Airway epithelial cell (primary cell): ENCODE measurements at places on chromosomes 4 and X. TPM values are rescaled to one million over a fixed set of nuclear protein-coding genes. Genes with fewer than 3 reads are reported as not detected.

ESX1 gene
- total RNA-seq = 0.33 TPM in 1 of 2 replicates, not detected in the other

SORBS2 gene
- total RNA-seq = 6.3 and 17.7 TPM in 2 replicates

ZMAT1 gene
- total RNA-seq = 0.28 TPM in 1 of 2 replicates, not detected in the other

ZNF518B gene
- total RNA-seq = 11.8 and 18.3 TPM in 2 replicates

SUPT20HL2 gene
- not detected in 2 replicates for total RNA-seq

CXCL11 gene
- total RNA-seq = 0.07 TPM in 1 of 2 replicates, not detected in the other

TXK gene
- not detected in 2 replicates for total RNA-seq

SLITRK4 gene
- total RNA-seq = 0.05 and 0.07 TPM in 2 replicates

IQSEC2 gene
- total RNA-seq = 4.2 and 10.3 TPM in 2 replicates

VSIG1 gene
- total RNA-seq = 0.85 and 1.4 TPM in 2 replicates

XAGE1A gene
- total RNA-seq = not detected in 2 replicates

GLRA3 gene
- total RNA-seq = not detected in 2 replicates

PLK4 gene
- 9.7 and 13.1 TPM in 2 replicates for total RNA-seq

MAN2B2 gene
- total RNA-seq = 10.0 and 17.7 TPM in 2 replicates

SPANXN3 gene
- total RNA-seq = not detected in 2 replicates

GYG2 gene
- 0.05 and 0.07 TPM in 2 replicates for total RNA-seq

ARX gene
- not detected in 2 replicates for total RNA-seq

MND1 gene
- 6.3 and 7.7 TPM in 2 replicates for total RNA-seq

NXF3 gene
- not detected in 2 replicates for total RNA-seq

PAGE5 gene
- total RNA-seq = not detected in 2 replicates

AFF2 gene
- total RNA-seq = 0.07 and 0.37 TPM in 2 replicates

DDIT4L gene
- 0.07 and 0.14 TPM in 2 replicates for total RNA-seq

PNMA5 gene
- total RNA-seq = not detected in 2 replicates

LDOC1 gene
- total RNA-seq = 6.2 and 17.4 TPM in 2 replicates

MAP7D2 gene
- total RNA-seq = 0.37 and 1.4 TPM in 2 replicates

EMCN gene
- not detected in 2 replicates for total RNA-seq

SHROOM4 gene
- 1.0 and 3.2 TPM in 2 replicates for total RNA-seq

RTL5 gene
- total RNA-seq = 0.09 and 0.28 TPM in 2 replicates

SH3D19 gene
- 29.1 and 39.3 TPM in 2 replicates for total RNA-seq

WDFY3 gene
- total RNA-seq = 16.4 and 30.5 TPM in 2 replicates

CFAP47 gene
- not detected in 2 replicates for total RNA-seq

SYTL5 gene
- total RNA-seq = 2.7 and 3.4 TPM in 2 replicates

CSN1S1 gene
- total RNA-seq = not detected in 2 replicates

ARHGAP6 gene
- total RNA-seq = 0.09 and 0.14 TPM in 2 replicates

RIBC1 gene
- total RNA-seq = 0.74 and 1.5 TPM in 2 replicates

IL13RA1 gene
- 22.2 and 28.1 TPM in 2 replicates for total RNA-seq

SMR3A gene
- total RNA-seq = not detected in 2 replicates

PABPC1L2A gene
- total RNA-seq = not detected in 2 replicates

CYBB gene
- total RNA-seq = not detected in 2 replicates

GUCY1B1 gene
- total RNA-seq = 3.9 TPM in 2 replicates

H2BW2 gene
- total RNA-seq = not detected in 2 replicates

GAB3 gene
- not detected in 2 replicates for total RNA-seq
